ENCODE measurements at places on chromosomes 1 and 21.
A peak's percentile ranks its signal among the peaks of the same experiment; 100 is the strongest.

DNA sequence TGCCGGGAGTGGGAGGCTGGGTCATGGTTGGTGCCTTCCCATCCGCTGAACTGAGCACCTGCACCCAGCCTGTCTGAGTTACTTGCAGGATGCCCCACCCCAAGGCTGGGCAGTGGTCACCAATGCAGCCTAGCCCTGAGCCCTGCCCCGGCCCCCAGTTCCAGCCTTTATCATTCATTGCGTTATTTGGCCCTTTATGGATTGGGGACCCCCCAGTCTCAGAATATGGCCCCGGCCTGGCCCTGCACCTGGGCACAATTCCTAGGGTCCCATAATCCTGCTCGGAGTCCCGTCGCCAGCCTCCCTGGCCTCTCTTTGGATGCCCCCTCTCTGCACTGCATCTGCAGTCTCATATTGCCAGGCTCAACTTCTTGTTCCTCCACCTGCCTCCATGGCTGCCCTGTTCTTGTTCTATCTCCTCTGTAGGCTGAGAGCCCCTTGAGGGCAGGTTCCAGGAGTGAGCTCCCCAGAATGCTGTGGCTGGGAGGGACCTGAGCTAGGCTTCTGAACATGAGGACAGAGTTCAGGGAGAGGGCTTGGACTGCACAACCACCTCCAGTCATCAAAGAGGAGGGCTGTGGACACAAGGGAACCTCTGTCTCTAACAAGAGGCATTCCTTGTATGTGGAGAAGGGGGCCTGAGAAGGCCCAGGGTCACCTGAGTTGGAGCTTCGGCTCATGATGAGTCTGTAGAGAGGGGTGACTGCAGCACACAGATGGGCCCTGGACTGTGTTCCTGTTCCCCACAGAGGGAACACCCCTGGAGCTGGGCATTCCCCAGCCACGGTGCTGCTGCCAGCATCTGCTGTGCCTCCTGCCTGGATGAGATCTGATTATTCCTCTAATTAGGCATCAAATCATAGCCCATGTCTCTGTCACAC is 1.1 kb upstream of the KNCN start:
- DNase-seq: no peak

- no peak for DNase-seq
Observed at GRCh38 chr1:231853588-231854207, 227.1 kb downstream of the DISC1 start.

GRCh38 chr1:91997607-91998195 is 32.1 kb upstream of the EPHX4 start:
- DNase-seq: peak; percentile 52

DNA sequence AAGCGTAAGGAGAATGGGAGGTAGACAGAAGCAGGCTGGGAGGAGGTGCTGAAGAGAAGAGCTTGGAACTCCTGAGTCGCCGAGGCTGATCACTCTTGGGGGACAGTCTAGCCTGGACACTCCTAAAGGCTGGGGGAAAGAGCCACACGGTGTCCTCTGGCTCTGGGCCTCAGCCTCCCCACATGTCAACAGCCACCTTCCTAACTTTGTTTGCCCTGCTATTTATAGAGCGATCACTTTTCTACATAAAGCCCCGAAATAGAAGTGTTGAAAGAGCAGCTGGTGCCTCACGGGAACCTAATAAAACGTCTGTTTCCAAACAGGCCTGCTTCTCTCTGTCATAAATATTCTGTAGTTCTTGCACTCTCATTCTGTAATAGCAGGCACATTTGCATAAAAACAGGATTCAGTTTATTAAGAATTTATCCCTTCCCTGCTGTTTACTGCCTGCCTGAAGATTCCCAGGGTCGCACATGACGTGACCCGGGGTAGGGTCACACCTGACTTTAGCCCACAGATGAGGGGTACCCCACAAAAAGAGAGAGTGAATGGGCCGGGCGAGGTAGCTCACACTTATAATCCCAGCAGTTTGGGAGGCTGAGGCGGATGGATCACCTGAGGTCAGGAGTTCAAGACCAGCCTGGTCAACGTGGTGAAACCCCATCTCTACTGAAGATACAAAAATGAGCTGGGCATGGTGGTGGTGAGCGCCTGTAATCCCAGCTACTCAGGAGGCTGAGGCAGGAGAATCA is 212.5 kb downstream of the TOMM20 start:
- DNase-seq: no peak

DNA sequence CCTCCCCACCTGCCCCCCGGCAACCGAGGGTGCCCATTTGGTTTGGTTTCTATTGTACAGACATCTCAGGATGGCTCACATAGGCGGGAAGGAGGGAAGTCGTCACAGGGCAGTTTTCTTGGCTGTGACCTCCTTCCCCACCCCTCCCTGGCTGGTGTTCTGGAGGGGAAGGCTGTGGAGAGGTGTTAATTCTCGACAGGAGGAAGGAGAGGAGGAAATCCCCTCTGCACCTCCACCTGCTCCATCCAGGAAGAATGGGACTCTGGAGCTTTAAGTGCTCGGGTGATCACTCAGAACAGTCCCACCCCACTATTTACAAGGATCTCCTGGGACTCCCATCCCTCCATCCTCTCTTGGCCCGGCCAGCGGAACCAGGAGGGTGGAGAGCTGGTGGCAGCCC is 7.6 kb downstream of the MEX3A start:
- DNase-seq: no peak

DNA sequence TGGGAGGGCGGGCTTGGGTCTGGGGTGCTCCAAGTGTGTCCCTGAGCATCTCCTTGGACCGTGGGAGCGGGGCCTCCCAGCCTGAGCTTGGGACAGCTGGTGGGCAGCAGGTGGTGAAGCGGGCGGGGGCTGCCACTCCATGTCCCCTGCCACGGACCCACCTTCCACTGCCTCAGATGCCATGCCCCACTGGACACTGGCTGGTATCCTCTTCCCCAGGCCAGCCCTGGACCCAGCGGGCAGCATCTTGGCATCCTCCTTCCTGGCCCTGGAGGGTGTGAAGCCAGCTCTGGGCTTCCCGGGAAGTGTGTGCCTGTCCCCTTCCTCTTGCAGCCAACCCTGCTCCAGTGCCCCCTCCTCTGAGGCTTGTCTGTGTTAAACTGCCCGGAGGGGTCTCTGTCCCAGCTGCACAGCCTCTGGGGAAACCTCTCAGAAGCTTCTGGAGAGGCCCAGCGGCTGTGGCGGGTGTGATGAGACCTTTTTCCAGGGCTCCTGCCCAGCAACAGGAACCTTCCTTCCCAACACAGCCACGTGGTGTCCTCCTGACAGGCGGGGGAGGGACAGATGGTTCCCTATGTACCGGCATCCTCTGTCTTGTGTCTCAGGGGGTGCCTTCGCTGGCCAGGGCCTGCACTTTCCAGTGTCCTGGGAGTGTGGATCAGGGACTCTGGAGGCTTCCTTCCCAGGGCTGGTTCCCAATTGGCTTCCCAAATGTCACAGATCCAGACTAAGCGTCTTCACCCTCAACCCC is 81.6 kb upstream of the DISP3 start:
- DNase-seq: no peak

DNA sequence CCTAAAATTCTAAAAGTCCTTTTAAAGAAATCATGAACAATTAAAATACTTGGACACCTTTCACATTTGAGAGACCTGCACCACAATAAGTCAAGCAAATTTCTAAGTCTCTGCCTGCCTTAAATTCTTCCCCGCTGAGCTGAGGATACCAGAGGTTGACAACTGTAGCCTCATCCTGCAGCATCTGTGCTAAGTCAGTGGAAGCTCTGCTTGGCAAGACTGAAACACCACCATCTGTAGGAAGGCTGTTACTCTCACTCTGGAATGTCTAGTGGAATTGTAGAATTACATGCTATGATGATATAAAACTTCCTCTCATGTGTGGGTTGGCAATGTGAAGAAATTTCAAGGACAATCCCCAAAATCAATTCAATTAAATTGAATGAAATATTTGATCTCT is 1756.5 kb downstream of the NCAM2 start:
- DNase-seq: no peak

DNA sequence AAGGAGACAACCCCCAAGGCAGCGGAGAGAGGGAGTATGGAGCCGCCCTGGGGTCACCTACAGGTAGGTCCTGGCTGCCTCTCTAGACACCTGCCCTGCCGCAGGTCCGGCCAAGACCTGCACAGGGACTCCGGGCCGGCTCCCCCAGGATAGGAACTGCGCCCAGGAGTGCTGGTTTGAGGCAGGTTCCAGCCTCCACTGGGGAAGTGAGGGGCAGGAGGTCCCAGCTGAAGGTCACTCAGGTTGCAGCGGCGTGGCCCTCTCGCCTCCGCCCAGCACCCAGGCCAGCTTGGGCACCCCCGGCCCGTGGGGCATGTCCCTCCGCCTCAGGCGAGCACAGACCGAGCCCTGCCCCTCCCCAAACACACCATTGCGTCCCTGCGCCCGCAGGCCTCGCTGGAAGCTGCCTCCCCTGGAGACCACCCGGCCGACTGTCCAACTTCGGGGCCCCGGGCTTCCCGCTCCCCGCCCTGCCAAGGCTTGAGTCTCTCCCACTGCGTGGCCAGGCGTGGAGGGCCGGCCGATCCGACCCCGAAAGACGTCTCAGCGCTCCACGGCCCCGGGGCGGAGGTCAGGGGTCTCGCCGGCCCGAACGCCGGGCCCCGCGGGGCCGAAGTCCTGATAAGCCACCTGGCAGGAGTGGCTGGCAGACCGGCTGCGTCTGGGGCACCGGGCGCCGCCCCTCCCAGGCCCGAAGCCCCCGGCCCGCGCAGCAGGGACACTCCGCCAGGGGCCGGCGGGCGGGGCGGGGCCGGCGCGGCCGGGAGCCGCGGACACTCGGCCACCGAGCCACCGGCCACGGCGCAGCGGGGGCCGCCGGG is 1.4 kb upstream of the SKI start:
- DNase-seq: no peak

DNA sequence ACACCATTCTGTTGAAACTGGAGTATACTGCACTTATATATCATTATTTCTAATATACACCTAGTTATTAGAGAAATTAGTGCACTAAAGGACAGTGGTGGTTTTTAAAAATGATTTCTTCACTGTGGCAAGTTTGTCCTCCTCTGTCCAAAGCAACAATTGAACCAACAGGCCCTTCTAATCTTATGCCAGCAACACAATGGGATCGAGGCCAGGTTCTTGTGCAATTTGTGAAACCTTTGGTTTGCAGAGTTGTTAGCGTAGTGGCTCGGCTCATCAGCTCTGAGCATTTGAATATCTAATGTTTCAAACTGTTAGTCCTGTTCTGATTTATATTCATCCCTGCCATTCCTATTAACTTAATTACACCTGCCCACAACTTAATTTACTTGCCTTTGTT is 9.9 kb upstream of the LRRC39 start:
- DNase-seq: no peak

DNA sequence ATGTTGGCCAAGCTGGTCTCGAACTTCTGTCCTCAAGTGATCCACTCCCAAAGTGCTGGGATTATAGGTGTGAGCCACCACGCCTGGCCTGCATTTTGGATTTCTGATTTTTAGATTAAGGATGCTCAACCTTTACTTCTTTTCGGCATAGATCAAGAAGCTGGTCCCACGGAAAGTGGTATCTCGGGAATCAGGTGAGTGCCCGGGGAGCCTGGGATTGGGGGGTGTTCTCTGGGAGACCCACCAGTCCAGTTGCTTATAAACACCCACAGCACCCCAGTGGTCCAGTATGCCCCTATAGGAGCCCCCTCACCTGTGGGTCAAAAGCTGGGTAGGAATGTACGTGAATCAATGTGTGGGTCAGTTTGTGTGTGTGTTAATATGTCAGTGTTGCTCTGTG is 3.2 kb downstream of the SH3D21 start:
- DNase-seq: no peak

DNA sequence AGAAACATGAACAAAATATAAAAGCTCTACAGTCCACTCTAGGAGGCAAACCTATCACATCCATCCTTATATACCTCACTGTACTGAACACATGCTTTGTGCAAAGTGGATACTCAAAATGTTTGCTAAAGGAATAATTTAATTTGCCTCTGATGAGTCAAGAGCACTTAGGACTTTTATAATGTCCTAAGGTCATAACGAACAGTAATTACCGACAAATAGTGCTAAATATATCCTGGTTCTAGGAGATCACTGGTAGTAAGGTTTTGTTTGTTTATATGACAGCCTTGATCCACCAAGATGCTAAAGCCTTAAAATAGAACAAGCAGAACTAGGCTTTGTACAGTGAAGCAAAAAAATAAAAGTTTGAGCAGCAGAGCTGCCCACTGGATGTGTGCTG is 70.6 kb downstream of the GADD45A start:
- DNase-seq: no peak

DNA sequence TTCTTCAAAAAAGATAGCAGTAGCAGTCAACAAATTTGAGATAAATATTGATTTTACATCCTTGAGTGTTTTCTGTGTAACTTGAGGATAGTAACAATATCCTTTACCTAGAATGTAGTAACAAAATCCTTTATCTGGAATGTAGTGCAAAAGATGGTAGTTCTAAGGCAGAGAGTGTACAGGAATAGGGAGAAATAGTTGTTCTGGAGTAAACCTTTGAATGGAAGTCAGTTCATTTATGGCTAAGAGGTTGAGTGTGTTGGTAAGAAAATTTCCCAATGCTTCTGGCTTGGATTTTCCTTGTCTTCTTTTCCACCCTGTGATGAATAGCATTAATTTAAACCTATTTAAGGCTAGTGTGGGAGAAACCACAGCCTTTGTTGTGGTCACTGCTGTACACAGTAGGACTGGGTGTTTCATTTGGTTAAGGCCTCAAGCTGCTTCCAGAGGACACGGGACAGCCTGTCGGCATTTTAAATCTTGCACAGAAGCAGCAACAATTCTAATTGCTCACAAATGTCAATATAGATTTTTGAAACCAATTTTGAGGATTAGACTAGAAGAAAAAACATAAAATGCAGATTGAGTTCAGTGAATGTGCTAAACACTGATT is 11.3 kb downstream of the NFIA start:
- no peak for DNase-seq

- no peak for DNase-seq
Observed at GRCh38 chr1:83742446-83742845, 256.5 kb downstream of the TTLL7 start.

- DNase-seq: no peak
Observed at GRCh38 chr1:116819081-116819480, 64.9 kb downstream of the CD2 start.

DNA sequence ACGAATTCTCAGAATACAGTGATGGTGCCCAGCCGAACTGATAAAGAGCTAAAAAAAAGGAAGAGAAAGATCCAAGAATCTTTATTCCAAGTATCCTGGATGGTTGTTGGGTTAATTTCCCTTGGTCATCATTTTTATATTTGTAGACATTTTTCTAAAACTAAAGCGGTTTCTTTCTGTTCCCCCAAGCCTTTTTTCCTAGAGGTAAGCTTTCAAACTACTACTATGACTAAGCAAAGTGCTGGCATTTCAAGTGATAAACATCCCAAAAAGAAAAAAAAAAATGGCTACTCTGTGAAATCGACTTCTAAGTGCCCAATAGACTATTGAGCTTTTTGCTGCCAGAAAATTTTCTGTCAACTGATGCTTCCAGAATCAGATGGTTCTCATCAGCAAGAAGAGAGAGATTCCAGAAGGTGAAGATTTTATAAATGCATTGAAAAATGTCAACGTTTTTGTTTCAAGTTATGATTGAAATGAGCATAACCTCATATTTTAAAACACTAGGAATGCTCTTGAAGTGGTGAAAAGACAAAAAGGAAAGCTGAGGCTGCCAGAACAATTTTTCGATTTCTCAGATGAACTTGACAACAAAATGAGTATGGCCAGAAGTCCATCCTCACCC is 96.1 kb upstream of the ZC3H11B start:
- no peak for DNase-seq

GRCh38 chr1:84245563-84245962 is 55.9 kb upstream of the SAMD13 start:
- DNase-seq: no peak

GRCh38 chr1:73577206-73577605 is 620.8 kb downstream of the LRRIQ3 start:
- DNase-seq: no peak
